ENCODE measurements at places on chromosomes 3 and 15. TPM values are rescaled to one million over a fixed set of nuclear protein-coding genes. Genes with fewer than 3 reads are reported as not detected.

DNA sequence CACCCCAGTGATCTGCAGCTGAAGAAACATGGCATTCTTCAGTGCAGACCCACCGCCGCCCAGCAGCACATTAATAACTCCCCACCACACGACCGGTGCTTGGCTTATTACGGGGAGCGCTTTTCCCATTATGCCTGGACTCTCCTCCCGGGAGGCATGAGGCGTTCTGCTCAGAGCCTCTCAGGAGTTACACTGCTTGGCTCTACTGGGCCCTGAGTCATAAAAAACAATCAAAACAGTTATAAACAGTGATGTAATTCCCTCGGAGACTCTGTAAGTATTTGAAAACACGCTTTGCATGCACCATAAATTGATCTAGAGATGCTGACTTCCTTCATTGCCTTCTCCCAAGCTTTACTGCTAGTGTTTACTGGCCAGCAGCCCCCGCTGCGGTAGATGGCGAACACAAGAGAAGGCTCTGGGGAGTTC lies 77.1 kb upstream of the SNRPA1 start:
- DNase-seq: no peak

- peak; percentile 81 for DNase-seq
Observed at GRCh38 chr3:172710664-172711453, at the start of gene NCEH1. NCEH1 (minus strand) TSS chr3:172711067; CDS start chr3:172710984, 83 bp downstream.

DNA sequence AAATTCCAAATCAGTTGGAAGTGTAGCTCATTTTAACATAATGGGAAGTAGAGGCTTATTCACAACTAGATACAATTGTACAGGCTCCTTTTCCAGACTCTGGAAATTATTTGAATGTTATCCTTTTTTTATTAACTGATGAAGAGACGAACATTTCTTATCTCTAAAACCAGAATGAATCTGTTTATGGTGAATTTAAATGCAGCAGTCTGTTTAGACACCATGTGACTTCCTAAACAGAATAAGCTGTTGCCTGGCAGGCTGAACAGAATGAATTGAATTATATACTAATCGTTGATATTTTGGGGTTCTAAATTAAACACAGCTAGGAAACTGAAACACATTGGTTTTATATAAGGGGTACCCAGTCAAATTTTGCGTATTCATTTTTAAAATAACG lies 4.0 kb downstream of the SEC61A1 start:
- DNase-seq: no peak

GRCh38 chr3:106191211-106191610 lies 322.4 kb upstream of the CBLB start:
- no peak for DNase-seq

Gene CACNA1D
- 1.5 TPM for total RNA-seq

- no peak for DNase-seq
Observed at GRCh38 chr15:43184407-43185124, 637 bp upstream of the CCNDBP1 start.

GRCh38 chr3:189056646-189057335 lies 115.0 kb upstream of the TPRG1 start:
- DNase-seq: no peak

Gene GAP43
- total RNA-seq: 6.1 TPM

GRCh38 chr15:55993804-55994560 lies 570 bp upstream of the NEDD4 start:
- no peak for DNase-seq

GRCh38 chr15:45734260-45734711 lies 99.5 kb downstream of the SQOR start:
- no peak for DNase-seq

DNA sequence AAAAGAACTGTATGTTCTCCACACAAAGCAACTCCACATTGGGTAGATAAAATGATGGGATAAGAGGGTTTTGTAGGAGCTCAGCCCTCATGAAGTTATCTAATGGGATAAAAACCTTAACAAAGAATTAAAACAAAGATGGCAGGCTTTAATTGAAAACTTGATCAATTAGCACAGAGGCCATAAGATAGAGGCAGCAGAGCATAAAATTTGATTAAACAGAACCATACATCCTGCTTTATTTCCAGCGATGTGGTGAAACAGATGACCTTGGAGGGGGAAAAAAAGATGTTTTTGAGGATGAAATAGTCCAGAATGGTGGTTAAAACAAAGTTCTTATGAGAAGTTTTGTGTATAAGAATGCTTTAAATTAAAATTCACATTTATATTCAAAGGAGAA lies 130.9 kb upstream of the ALCAM start:
- DNase-seq: no peak

Gene ANKRD34C
- not detected for total RNA-seq

DNA sequence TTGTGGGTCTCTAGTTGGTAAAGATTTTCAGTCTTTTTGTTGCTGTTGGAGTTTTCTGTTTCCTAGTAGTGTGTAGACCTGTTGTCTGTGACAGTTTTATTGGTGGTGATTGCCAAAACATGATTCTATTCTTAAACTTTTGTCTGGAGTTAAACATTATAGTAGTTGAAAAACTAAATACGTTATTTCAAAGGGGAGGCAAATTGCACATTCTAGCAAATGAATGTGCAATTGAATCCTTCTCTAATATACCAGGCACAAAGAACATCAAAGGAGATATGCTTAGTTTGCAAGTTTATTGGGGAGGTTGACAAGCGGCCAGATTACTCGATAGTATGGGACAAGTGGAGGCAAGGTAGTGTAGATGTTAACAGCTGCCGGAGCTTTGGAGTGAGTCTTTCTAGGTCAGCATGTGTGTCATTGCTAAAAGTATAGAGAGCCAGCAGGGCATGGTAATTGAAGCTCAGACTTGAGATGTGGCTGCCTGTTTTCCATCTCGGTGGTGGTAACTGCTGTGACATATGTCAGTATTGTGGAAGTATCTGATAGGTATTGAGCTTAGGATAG lies 20.6 kb downstream of the CHD2 start:
- DNase-seq: no peak

DNA sequence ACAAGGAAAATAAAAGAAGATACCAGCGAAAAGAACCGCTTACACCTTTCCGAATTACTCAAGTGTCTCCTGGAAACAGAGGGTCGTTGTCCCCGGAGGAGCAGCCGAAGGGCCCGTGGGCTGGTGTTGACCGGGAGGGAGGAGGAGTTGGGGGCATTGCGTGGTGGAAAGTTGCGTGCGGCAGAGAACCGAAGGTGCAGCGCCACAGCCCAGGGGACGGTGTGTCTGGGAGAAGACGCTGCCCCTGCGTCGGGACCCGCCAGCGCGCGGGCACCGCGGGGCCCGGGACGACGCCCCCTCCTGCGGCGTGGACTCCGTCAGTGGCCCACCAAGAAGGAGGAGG lies 325 bp downstream of the ALCAM start:
- DNase-seq: no peak

Gene IL5RA
- total RNA-seq: not detected

GRCh38 chr3:193790086-193790990 lies 197.3 kb downstream of the OPA1 start:
- no peak for DNase-seq

DNA sequence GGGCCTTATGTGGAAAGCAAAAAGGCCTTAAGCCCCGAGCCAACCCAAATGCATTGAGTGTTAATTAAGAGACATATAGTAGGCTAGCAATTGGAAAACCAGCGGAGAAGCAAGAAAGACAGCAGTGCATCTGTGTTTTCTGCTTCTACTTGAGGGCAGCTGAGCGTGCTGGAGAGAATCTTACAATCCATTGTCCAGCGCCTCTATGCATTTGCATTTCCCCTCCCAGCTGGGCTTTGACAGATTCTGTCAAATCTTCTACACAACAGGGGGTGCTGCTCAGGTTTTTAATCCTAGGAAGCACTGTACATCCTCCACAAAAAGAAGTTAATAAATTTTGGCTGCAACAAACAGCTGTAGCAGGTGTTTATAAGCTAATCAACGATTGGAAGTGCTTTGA lies 23.9 kb downstream of the SSR3 start:
- no peak for DNase-seq

Gene GPR62
- total RNA-seq: not detected

- no peak for DNase-seq
Observed at GRCh38 chr3:32522682-32523081, 20.0 kb upstream of the CMTM6 start.

Gene ZPLD1
- not detected for total RNA-seq

Gene PYGO1
- total RNA-seq: 14.0 TPM

- no peak for DNase-seq
Observed at GRCh38 chr3:133746712-133747066, 496 bp downstream of the TF start.

DNA sequence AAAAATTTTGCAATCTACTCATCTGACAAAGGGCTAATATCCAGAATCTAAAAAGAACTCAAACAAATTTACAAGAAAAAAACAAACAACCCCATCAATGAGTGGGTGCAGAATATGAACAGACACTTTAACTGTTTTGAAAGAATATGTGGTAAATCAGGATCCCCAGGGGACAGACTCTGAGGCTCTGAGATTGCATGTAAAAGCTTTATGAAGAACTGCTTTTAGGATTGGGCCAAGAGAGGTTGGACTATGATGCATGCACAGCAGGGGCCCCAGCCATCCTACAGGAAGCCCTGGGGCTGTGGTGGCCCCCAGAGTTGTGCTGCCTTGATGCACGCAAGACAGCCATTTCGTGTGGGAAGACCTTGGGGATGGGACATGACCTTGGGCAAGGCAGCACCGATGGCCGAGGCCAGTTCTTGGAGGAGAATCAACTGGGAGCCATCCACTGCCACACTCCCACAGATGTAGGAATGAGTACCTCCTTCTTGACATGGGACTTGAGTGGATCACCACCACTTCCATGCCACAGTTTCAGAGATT lies 298.1 kb upstream of the THBS1 start:
- no peak for DNase-seq

- DNase-seq: no peak
Observed at GRCh38 chr3:190505381-190506003, 8.4 kb upstream of the IL1RAP start.

Gene GOLGA8K
- 0.41 TPM for total RNA-seq

Gene ZNF860
- total RNA-seq: 0.71 TPM

Gene GOLGA8T
- 11.5 TPM for total RNA-seq

GRCh38 chr3:21919383-21919782 lies 168.4 kb upstream of the ZNF385D start:
- DNase-seq: no peak

DNA sequence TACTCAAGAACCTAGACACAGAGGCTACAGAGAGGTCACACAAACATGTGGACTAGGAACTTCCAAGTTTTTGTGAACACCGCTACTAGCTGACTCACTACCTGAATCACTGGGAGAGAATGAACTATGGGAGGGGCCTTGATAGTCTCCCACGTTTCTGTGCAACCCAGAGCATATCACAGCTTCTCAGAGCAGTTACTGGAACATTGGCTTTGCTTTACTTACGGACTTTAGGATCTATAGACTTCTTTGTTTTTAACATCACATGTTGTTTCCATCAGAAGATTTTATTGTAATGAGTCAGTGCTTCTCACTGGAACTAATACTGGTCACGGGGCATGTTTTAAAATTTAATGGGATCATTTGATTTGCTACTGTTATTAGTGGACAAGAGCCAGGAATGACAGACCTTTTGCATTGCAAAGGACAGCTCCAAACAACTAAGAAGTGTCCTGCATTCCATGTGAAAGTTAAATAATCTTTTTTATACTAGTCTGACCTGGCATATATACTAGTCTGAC lies 35.6 kb downstream of the RTP4 start:
- peak; percentile 4 for DNase-seq

GRCh38 chr15:49986326-49986725 lies 132.7 kb downstream of the ATP8B4 start:
- no peak for DNase-seq

Gene ROBO2
- 9.9 TPM for total RNA-seq

GRCh38 chr3:65587650-65588439 lies 450.9 kb downstream of the MAGI1 start:
- DNase-seq: no peak

DNA sequence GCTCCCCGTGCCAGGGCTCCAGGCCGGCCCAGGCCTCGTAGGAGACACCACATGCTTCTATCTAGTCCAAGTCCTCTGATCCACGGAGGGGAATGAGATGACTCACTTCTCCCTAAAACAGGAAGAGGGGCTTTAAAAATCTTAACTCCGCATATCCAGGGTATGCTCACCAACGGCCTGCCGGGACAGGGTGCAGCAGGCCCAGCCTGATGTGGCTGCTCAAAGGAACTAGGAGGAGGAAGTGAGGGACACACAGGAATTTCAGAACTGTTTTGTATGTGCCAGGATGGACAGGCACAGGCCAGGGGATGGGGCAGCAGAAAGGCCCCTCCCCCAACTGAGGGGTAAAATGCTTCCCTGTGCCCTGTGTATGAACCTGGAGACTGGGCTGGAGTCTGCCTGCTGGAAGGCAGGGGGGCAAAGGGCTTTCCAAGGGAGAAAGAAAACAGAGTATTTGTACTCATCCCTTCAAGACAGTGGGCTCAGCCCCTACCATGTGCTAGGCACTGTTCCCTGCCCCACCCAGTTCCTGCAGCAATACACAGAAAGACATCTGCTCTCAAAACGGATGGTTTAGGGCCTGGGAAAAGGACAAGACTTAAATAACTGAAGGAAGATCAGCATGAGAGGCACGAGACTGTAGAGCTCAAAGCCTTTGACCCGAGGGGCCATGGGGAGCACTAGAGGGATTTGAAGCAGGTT lies 22.1 kb downstream of the CHDH start:
- no peak for DNase-seq

GRCh38 chr3:185739264-185739701 lies 85.6 kb downstream of the IGF2BP2 start:
- DNase-seq: no peak

Data from thoracic aorta (tissue), 2 donors.